WTC11 (cell line): ENCODE measurements at places on chromosomes 4 and X. TPM values are rescaled to one million over a fixed set of nuclear protein-coding genes. Genes with fewer than 3 reads are reported as not detected.

DNA sequence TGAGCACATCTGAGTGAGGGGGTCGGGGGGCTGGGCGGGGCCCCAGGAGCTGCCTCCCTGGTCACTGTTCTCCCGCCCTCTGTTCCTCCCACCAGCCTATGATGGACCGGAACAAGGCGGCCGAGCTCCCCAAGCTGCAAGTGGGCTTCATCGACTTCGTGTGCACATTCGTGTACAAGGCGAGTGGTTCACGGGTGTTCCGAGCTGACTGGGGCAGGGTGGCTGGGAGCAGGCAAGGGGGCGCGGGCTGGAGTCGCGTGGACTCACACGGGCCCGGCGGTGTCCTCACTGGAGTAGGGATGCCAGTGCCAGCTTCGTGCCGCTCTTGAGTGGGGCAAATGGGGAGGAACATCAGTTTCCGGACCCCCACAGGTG lies 7.7 kb downstream of the ATP5ME start:
- H3K27ac ChIP-seq = no peak overlapping the region
- no peaks in the 10 kb centered on the region; the same call in 1 of the 2 replicates for H3K27me3 ChIP-seq
- no peak overlapping the region for H3K4me3 ChIP-seq
- DNase-seq = no peak
- peaks cover 3% of the 10 kb centered on the region for H3K4me1 ChIP-seq

GRCh38 chrX:110251526-110251925 lies 66.4 kb downstream of the AMMECR1 start:
- no peak for DNase-seq
- H3K27me3 ChIP-seq = no peaks in the 10 kb centered on the region
- no peaks in the 10 kb centered on the region for H3K36me3 ChIP-seq
- H3K4me1 ChIP-seq = peaks cover 18% of the 10 kb centered on the region
- H3K4me3 ChIP-seq = no peak overlapping the region
- H3K27ac ChIP-seq = no peak overlapping the region

DNA sequence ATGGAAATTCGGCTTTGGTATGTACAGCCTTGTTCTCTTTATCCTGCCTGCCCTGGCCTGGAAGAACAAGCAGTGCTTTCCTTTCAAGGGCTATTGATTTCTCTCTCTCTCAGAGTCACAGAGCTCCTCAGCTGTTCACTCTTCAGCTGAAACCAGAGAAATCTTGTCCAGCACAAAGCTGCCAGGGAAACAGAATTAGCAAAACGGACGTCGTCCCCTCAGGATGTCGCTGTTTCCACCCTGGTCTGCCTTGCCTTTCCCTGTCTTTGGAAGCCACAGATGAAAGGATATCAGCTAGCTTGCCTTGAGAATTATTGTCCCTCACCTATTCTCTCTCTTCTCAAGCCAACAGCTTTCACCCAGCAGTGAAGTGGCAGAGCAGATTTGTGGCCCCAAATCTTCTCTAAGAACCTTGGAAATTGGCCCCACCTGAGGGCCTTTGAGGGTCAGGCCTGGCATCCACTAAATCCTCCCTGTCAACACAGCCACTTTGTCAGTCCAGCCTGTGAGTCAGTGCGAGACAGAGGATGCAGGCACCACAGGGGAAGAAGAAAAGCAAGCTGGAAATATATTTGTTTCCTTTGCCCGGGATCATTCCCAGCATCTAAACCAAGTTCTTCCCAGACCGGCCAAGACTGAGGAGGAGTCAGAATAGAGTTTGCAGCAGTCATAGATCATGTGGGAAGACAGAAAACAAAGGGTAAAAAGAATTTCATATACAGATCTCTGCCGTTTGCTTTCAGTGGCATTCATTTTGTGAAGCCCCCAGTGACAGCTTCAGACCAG lies 63.8 kb upstream of the MTM1 start:
- peak overlapping the region; percentile 70 for H3K27ac ChIP-seq
- no peak for DNase-seq
- H3K4me3 ChIP-seq = no peak overlapping the region
- no peaks in the 10 kb centered on the region for H3K27me3 ChIP-seq

The SPANXB1 gene
- total RNA-seq = not detected in 3 replicates

- H3K27me3 ChIP-seq = no peaks in the 10 kb centered on the region
- H3K27ac ChIP-seq = no peak overlapping the region
Measured at GRCh38 chr4:84215217-84215616, 283.9 kb downstream of the NKX6-1 start.

The COX7B2 gene
- total RNA-seq = not detected in 3 replicates

The GABRE gene
- total RNA-seq = 6.5 to 12.3 TPM (median 11.7 TPM) in 3 replicates

The SMIM31 gene
- total RNA-seq = not detected in 3 replicates

- peaks cover 39% of the 10 kb centered on the region for H3K4me1 ChIP-seq
- H3K27me3 ChIP-seq = no peaks in the 10 kb centered on the region
- H3K4me3 ChIP-seq = no peak overlapping the region
- no peak overlapping the region for H3K27ac ChIP-seq
- DNase-seq = no peak
Measured at GRCh38 chrX:31240982-31241381, 169.1 kb upstream of the FTHL17 start.

DNA sequence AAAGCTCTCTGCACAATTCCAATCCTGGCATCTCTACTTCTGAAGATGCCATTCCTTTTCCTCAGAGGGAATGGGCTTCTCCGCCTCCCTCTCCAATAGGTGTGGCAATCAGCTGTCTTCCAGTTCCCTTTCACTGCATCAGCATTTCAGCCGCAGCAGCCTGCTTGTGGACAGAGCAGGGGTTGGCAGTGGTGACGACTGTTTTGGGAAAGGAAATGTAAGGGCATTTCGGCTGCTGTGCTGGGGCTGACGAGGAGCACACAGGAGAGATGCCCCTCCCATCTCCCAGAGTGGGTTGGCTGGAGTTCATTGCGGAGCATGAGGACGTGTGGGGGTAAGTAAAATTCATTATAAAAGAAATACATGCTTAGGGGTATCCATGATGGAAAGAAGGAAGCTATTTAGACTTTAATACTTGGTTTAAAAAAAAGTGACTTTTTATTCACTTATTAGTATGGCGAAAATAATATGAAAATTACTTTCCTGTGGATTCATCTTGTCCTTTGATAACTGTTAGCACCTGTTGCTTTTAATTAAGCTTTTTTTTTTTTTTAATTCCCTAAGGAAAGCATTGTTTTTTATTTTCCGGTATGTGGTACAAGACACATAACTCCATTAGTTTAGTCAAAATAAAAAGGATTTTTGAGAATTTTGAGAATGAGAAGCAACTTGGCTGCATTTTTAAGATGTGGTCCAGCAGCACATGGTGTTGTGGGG lies at the start of gene LIMCH1:
TSS of gene LIMCH1 (plus strand) at position 141 of the 717 bp plus-strand sequence. CDS start 67,839 bp downstream, outside the sequence.
- H3K4me3 ChIP-seq = no peak within 1 kb of the TSS
- no peaks in the 10 kb centered on the region; the same call in 1 of the 2 replicates for H3K27me3 ChIP-seq
- peak; percentile 25 for DNase-seq
- H3K36me3 ChIP-seq = no peaks in the 10 kb centered on the region
- H3K27ac ChIP-seq = no peak within 1 kb of the TSS

DNA sequence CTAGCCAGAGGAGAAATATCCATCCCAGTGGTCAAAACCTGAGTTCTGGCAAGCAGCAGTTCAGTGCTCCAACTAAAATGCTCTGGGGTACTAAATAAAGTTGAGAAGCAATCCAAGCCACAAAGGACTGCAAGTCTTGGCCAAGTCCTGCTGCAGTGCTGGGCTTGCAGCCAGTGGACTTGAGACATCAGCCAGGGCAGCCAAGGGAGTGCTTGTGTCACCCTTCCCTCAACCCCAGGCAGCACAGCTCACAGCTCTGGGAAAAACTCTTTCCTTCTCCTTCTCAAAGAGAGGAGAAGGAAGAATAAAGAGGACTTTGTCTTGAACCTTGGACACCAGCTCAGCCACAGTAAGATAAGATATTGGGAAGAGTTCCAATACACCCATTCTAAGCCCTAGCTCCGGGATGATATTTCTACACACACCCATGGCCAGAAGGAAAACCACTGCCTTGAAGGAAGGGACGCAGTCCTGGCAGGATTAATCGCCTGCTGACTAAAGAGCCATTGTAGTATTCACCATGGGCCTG lies 99.8 kb downstream of the PTCHD1 start:
- DNase-seq = no peak
- H3K27me3 ChIP-seq = no peaks in the 10 kb centered on the region
- H3K27ac ChIP-seq = no peak overlapping the region
- peaks cover 35% of the 10 kb centered on the region for H3K4me1 ChIP-seq

GRCh38 chr4:173091362-173091761 lies 77.2 kb upstream of the GALNT7 start:
- peaks cover 7% of the 10 kb centered on the region for H3K36me3 ChIP-seq
- DNase-seq = no peak
- H3K4me1 ChIP-seq = peaks cover 52% of the 10 kb centered on the region
- no peak overlapping the region for H3K4me3 ChIP-seq
